ENCODE measurements at places on chromosomes 1 and 21. TPM values are rescaled to one million over a fixed set of nuclear protein-coding genes. Genes with fewer than 3 reads are reported as not detected.

DNA sequence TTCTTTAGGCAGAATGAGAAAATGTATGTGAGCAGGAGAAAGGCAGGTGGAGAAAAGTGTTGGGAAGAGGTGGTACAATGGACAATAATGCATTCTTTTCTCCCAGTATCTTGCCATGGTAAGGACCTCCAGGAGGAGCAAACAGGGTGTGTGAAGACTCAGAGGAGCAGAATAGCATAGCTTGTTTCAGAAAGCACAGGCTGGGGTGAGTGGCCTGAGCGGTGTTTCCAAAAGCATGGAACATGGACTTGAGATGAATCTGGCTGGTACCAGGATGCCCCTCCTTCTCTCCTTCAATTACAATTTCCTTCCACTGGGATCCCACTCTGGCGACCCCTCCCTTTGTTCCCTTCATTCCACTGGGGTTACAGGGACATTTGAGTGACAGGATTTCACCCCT lies 123.4 kb upstream of the TNR start:
- H3K4me3 ChIP-seq, result no peak overlapping the region
- H3K36me3 ChIP-seq, result no peaks in the 10 kb centered on the region
- no peak overlapping the region for H3K27ac ChIP-seq
- H3K4me1 ChIP-seq, result no peaks in the 10 kb centered on the region
- no peak for DNase-seq
- no peaks in the 10 kb centered on the region for H3K27me3 ChIP-seq

GRCh38 chr21:33061233-33061632 lies 8.7 kb upstream of the OLIG1 start:
- no peaks in the 10 kb centered on the region for H3K36me3 ChIP-seq
- H3K4me3 ChIP-seq, result no peak overlapping the region
- peaks cover 7% of the 10 kb centered on the region for H3K27me3 ChIP-seq

- peak within 1 kb of the TSS; percentile 75 for H3K4me3 ChIP-seq
- H3K4me1 ChIP-seq, result no peaks in the 10 kb centered on the region
- no peaks in the 10 kb centered on the region for H3K36me3 ChIP-seq
- H3K27ac ChIP-seq, result peak within 1 kb of the TSS; percentile 78
- H3K27me3 ChIP-seq, result no peaks in the 10 kb centered on the region
- peak; percentile 84 for DNase-seq
These were observed at the start of gene FRRS1 for GRCh38 chr1:99766378-99766800. TSS of gene FRRS1 (minus strand) at chr1:99766635. CDS start at chr1:99748768, 17,867 bp downstream.

DNA sequence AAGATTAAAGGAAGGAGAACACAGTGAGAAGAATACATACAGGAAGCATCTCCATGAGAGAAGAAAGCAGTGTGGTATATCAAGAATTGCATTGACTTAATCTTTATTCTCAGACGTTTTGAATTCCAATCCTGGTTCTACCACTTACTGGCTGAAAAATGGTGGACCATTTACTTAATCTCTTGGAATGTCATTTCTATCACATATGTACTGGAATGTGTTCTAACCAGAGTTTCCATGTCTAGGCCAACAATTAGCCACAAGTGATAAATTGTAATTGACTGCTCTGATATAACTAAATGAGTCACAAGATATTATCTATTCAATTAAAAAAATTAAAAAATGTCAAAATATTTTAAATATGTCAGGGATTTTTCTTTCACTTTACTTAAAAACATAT lies 626.1 kb downstream of the PTPRC start:
- H3K4me1 ChIP-seq, result no peaks in the 10 kb centered on the region
- H3K27ac ChIP-seq, result no peak overlapping the region
- H3K27me3 ChIP-seq, result no peaks in the 10 kb centered on the region
- H3K36me3 ChIP-seq, result no peaks in the 10 kb centered on the region

DNA sequence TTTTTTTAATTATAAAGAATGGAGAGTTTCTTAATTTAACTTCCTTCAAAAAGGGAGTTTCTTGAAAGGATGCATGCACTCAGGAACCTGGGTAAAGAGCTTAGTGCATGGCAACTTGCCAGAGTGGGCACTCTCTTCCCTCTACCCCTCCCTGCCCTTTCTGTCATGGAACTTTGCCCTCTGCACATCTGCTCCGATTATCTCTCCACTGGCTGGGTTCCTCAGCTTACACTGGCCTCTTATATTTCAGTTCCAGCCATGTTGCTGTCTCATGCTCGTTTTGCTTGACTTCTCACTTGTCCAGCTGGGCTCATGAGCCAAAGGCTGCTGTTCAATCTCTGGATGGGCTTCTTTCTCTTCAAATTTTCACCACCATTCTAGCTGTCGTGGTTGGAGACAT lies 87.0 kb downstream of the NCAM2 start:
- peak; percentile 9 for DNase-seq
- no peak overlapping the region for H3K27ac ChIP-seq
- no peaks in the 10 kb centered on the region for H3K27me3 ChIP-seq
- H3K4me3 ChIP-seq, result no peak overlapping the region
- H3K4me1 ChIP-seq, result no peaks in the 10 kb centered on the region
- no peaks in the 10 kb centered on the region for H3K36me3 ChIP-seq

GRCh38 chr1:172980456-172980855 lies 70.3 kb downstream of the TNFSF18 start:
- H3K36me3 ChIP-seq, result no peaks in the 10 kb centered on the region
- no peaks in the 10 kb centered on the region for H3K4me1 ChIP-seq
- no peaks in the 10 kb centered on the region for H3K27me3 ChIP-seq
- no peak for DNase-seq
- no peak overlapping the region for H3K4me3 ChIP-seq
- H3K27ac ChIP-seq, result no peak overlapping the region

DNA sequence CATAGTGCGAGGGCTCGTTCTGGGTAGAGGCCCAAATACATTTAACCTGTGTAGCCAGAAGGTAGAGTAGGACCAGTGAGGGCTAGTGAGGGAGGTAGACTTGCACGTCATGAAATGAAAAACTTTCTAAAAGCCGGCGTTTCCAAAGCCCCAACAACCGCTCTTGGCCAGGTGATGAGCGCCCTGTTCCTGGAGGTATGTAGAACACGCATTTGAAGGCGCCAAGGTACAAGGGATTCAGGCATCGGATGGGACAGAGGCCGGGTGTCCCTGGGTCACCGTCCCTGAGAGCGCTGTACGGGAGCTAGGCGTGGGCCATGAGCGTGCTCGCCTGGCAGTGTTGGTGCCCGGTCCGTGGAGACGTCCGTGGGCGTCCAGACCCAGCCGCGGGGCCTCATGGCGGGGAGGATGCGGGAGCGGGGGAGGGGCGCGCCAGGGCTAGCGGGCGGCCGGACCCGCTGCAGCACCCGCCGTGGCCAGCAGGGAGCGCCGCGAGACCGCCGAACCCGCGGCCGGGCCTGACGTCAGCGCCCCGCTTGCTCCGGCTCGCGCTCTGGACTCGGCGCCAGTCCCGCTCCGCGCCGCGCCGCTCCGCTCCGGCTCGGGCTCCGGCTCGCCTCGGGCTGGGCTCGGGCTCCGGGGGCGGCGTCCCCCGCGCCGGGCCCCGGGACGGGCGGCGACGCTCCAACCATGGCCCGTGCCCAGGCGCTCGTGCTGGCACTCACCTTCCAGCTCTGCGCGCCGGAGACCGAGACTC lies at the start of gene PTPRU:
Gene PTPRU, plus strand, starts transcription at position 568 of the 757 bp plus-strand sequence. Its CDS starts 123 bp downstream, at position 691.
- H3K27ac ChIP-seq, result peak within 1 kb of the TSS; percentile 14
- no peaks in the 10 kb centered on the region for H3K36me3 ChIP-seq
- peak; percentile 82 for DNase-seq
- H3K4me3 ChIP-seq, result peak within 1 kb of the TSS; percentile 70
- peaks cover 5% of the 10 kb centered on the region for H3K27me3 ChIP-seq
- no peaks in the 10 kb centered on the region for H3K4me1 ChIP-seq

GRCh38 chr1:8017495-8018197 lies 8.5 kb downstream of the ERRFI1 start:
- H3K27me3 ChIP-seq, result no peaks in the 10 kb centered on the region
- DNase-seq, result peak; percentile 26
- H3K4me1 ChIP-seq, result no peaks in the 10 kb centered on the region
- no peak overlapping the region for H3K4me3 ChIP-seq
- H3K36me3 ChIP-seq, result peaks cover 41% of the 10 kb centered on the region

DNA sequence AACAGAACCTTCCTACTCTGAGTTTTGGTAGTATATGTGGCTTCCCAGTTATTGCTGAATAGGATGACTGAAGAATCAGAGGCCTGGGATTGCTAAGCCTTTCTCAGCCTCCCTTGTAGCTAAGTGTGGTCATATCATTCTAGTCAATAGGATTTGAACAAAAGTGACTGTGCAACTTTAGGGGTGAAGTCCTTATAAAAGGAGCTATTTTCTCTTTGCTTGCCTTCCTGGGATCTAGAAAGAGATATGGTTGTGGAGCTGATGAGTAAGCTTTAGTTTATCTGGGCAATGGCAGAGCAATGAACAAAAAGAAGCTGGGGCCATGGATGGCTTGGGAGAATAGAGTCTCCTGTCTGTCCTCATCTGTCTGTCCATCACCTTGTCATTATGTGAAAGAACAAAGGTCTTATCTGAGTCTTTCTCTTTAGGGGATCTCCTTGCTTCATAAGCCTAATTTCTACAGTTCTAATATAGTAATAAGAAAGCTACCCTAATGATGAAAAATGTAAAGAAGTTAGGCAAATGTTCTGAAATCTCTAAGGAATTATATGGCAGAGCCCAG lies 91.5 kb downstream of the TENT5C start:
- no peak overlapping the region for H3K4me3 ChIP-seq
- no peaks in the 10 kb centered on the region for H3K27me3 ChIP-seq
- no peak for DNase-seq

DNA sequence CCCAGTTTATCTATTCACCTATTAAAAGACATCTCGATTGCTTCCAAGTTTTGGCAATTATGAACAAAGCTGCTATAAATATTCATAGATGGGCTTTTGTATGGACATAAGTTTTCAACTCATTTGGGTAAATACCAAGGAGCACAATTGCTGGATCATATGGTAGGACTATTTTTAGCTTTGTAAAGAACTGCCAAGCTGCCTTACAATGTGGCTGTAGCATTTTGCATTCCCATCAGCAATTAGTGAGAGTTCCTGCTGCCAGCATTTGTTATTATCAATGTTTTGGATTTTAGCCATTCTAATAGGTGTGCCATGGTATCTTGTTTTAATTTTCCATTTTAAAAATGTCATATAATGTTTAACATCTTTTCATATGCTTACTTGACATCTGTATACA lies 475.6 kb upstream of the NCAM2 start:
- no peak overlapping the region for H3K4me3 ChIP-seq
- no peak overlapping the region for H3K27ac ChIP-seq
- no peaks in the 10 kb centered on the region for H3K27me3 ChIP-seq
- no peaks in the 10 kb centered on the region for H3K4me1 ChIP-seq

DNA sequence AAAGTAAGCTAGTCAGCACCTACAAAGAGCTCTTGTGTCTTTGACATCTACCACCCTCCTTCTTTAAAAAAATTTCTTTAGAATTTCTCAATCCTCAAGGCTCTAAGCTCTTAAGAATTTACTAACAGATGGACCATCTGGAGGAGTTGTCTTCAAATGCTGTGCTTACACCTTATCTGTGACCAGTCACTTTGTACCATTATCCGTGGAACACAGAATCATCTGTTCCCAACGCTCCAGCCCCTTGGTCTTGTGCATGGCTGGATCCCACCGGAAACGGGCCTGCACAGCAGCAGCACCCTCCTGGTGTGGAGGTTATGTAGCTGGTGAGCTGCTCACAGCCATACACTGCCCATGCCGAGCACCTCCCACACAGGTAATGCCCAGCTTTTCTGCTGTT lies 89.0 kb downstream of the TBX19 start:
- H3K27ac ChIP-seq, result no peak overlapping the region
- H3K4me1 ChIP-seq, result no peaks in the 10 kb centered on the region
- no peak for DNase-seq
- H3K36me3 ChIP-seq, result no peaks in the 10 kb centered on the region
- no peaks in the 10 kb centered on the region for H3K27me3 ChIP-seq

- H3K4me1 ChIP-seq, result no peaks in the 10 kb centered on the region
- H3K36me3 ChIP-seq, result no peaks in the 10 kb centered on the region
- H3K27ac ChIP-seq, result no peak overlapping the region
- H3K4me3 ChIP-seq, result no peak overlapping the region
These were observed 33.1 kb downstream of the PGBD5 start for GRCh38 chr1:230392920-230393521.

DNA sequence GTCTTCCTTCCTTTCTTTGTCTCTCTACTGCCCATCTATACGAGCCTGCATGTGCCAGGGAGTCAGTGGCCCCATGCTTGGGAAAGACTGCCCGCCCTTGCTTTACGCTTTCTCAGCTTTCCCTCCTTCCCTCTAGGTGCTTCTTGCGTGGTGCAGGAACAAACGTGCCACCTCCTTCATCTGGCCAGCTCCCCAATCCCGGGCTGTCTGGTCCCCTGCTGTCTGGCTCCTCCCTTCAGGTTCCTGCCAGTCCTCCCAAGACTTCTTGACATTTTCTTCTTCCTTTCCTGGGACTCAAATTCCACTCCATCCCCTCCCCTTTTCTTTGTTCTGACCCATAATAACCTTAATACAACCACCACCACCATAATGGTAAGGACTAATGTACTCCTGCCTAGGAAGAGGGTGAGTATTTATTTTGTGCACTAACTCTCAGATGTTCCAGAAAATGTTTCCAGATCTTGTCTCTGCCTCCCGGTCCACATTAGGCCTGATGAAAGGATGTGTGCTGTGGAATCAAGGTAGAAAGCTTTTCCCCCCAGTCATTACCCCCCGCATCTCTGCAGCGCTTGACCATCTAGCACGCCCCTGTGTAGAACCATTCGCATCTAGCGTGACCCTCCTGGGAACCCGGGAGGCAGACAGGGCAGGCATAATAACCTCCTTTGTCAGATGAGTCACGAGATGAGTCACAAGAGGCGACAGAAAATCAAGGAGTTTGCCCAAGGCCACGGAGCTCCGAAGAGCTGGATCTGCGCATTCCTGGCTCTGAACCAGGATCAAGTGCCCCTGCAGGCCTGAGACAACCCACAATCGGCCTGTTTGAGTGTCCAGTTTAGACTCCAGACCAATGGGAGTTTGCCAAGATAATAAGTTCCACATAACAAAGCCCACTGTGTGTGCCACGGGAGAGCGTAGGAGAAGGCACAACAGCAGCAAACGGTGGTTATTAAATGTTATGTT lies 60.1 kb upstream of the NEK2 start:
- H3K36me3 ChIP-seq, result no peaks in the 10 kb centered on the region
- no peaks in the 10 kb centered on the region for H3K27me3 ChIP-seq
- H3K27ac ChIP-seq, result no peak overlapping the region
- DNase-seq, result no peak

DNA sequence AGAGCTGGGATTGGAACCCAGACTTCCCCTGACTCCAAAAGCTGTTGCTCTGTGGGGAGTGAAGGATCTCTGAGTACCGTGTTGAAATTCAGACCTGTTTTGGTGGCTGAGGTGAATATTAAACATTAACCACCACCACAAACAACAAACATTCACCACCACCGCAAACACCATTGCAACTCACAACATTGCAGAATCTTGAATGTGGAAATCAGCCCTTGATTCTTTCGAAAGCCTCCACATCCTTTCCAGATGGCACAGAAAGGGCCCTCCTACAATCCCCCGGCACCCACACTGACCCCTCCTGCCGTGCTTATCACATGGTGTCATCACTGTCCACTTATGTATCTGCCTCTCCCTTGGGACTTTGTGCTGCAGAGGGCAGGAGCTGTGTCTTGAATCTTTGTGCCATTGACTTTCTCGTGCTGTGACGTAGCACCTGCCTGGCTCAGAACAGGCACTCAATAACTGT lies 1.4 kb downstream of the CDA start:
- peaks cover 18% of the 10 kb centered on the region for H3K4me1 ChIP-seq
- peak overlapping the region; percentile 85 for H3K27ac ChIP-seq
- no peaks in the 10 kb centered on the region for H3K36me3 ChIP-seq
- DNase-seq, result no peak
- H3K4me3 ChIP-seq, result no peak overlapping the region

Gene MAGI3
- 25.9 TPM for total RNA-seq

Gene ELAVL4
- not detected for total RNA-seq

Gene PTPN7
- 5.5 TPM for total RNA-seq

Gene HLX
- total RNA-seq, result 8.2 TPM

Gene PDE9A
- total RNA-seq, result 39.0 TPM

Gene CLEC20A
- total RNA-seq, result 0.47 TPM

Gene TINAGL1
- total RNA-seq, result 246 TPM

Gene GSTM4
- 34.0 TPM for total RNA-seq

Gene C2CD2
- 25.6 TPM for total RNA-seq

Data from kidney (tissue), 22 donors.